ENCODE measurements at places on chromosomes 12 and 14.

- no peak for DNase-seq
Observed at GRCh38 chr12:1920971-1921370, 2.5 kb upstream of the CACNA2D4 start.

DNA sequence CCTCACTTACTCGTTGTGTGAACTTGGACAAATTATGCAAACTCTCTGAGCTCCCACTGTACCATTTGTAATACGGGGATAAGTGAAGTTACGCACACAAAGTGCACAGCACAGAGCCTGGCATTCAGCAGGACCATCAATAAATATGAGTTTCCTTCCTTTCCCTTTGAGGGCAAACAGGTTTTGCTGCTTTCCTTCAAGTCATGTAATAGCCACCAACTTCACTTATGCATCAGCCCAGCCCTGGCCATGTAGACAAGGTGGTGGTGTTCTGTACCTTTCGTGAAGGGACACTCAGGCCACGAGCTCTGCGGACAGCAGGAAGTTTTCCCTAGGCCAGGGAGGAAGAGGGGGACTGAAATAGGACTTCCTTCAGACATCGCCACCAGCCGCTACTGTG, 272.7 kb downstream of the CACNA1C start:
- DNase-seq: no peak

GRCh38 chr12:95624589-95624988, 73.3 kb upstream of the USP44 start:
- no peak for DNase-seq

GRCh38 chr14:68521961-68522509, 270.8 kb downstream of the ZFP36L1 start:
- DNase-seq: no peak

DNA sequence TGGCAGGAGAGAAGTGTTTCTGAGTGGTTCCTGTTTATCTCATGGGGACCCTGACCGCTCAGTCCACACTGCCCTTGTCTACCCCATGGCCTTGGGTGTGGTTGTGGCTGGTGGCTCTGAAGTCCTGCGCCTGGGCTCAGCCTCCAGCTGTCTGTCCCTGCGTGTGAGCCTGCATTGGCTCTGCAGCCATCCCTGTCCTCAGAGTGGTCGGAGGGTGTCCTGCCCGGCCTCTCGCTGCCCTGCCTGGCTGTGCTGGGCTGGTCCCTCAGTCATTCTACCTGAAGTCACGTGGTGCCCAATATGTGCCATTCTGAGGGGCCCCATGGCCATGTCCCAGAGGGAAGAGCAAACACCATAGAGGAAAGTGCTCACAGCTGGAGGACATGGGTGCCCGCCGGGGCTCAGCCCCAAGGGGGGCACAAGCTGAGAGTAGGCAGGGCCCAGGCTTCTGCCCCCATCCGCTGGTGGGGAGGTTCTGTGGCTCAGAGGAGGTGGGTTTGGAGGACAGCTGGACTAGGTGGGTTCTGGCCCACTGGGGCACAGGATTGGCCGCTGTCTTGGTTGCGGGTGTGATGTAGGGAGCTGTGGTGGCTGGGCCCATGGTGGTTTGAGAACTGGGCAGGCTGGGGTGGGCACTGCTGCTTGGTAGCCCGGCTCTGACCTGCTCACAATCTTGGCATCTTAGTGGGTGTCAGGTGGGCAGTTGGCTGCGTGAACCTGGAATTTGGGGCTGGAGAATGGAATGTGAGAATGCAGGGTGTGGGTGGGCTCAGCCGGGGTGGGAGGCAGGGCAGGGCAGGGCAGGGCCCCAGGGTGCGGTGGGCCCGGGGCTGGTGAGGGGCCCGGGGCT, 11.6 kb downstream of the TEDC1 start:
- no peak for DNase-seq

DNA sequence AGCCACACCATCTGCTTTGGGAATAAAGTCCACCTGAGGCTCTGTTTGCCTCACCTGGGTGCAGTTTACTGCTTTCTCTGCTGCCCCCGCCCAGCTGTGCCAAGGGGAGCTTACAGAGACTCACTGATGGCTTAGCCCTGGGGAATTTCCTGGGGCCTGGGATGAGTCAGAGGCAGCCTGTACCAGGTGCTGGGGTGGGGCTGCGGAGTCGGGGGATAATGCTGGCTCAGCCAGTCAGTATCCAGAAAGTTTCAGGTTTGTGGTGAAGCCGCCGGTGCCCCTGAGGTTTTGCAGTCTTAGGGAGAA, 22.3 kb downstream of the PLEKHG3 start:
- DNase-seq: peak; percentile 67

DNA sequence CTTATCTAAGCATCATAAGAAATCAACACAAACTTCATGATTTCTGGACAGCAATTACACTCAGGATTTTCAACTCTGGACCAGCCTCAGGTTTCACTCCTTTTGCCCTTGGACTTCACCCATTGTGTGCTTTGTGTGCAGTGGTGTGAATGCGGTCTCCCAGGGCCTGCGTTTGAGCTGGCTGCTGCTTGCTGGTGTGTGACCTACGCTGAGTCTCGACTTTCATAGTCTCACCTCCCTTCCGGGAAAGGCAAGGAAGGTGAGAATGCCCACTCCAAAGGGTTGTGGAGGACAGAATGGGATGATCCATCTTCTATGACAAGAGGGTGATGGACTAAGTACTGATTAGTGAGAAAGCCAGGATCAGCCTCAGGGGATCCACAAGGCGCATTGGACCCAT, 228.8 kb downstream of the C12orf75 start:
- no peak for DNase-seq

Data from NCI-H526 treated with DMSO at 0.1 percent for 48 hours (cell line).